ENCODE measurements at places on chromosomes 16 and 17.

GRCh38 chr17:14744761-14745473, 444.0 kb downstream of the HS3ST3B1 start:
- peak; percentile 83 for DNase-seq

- DNase-seq = no peak
Measured at GRCh38 chr17:14376666-14377065, 75.8 kb downstream of the HS3ST3B1 start.

- DNase-seq = no peak
Measured at GRCh38 chr17:82245134-82246039, 16.5 kb downstream of the SLC16A3 start.

- no peak for DNase-seq
Measured at GRCh38 chr17:79141578-79142355, 67.1 kb downstream of the ENGASE start.

Data from fibroblast of pulmonary artery (primary cell).